ENCODE measurements at places on chromosomes 12 and 14. TPM values are rescaled to one million over a fixed set of nuclear protein-coding genes. Genes with fewer than 3 reads are reported as not detected.

The RILPL2 gene
- 2.2 TPM for total RNA-seq

The SLC5A8 gene
- total RNA-seq: not detected

The CIROP gene
- 0.28 TPM for total RNA-seq

The DNAJC22 gene
- total RNA-seq: 6.7 TPM

The ZFHX2 gene
- under 0.01 TPM for total RNA-seq

The MYH7 gene
- not detected for total RNA-seq

The PLEKHG7 gene
- under 0.01 TPM for total RNA-seq
